COLO829 (cell line): ENCODE measurements at places on chromosomes 4 and X.

DNA sequence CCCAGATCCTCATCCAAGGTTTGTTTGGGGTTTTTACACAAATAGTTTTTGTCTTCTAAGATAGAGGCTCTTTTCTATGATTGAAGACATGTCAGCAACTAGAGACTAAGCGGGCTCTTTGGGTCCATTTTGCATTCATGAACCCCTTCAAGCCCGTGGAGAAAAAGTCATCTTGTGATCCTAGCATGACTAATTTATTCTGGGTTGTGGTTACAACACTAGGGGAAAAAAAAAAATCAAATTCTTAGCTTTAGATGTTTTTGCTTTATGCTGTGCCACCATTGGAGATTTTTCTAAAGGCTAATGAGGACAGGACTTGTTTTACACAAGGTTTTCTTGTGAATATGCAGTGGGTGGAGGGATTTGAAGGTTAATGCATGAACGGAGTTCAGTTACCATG is 440.0 kb downstream of the PCDH7 start:
- DNase-seq: peak; percentile 68

- DNase-seq: peak; percentile 41
Measured at GRCh38 chr4:118033148-118034052, 886 bp upstream of the NDST3 start.

GRCh38 chr4:176789955-176790354 is 2.8 kb downstream of the VEGFC start:
- peak; percentile 68 for DNase-seq

- DNase-seq: no peak
Measured at GRCh38 chr4:147799986-147800555, 68.2 kb downstream of the ARHGAP10 start.

DNA sequence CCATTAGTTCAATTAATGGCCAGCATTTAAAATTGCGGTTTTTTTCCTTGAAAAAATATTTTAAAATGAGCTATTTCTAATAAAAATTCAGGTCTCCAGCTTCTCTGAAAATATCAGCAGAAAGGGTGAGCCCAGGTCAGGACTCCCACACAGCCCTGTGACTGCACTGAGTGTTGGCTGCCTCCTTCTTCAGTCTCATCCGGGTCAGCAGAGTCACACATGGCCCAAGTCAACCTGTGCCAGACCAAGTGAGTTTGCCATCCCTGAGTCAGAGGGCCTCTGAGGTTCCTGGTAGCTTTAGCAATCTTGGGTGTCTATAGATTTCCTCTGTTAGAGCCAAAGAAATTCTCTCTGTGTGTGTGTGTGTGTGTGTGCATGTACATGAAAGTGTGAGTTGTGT is 22.1 kb upstream of the MSX1 start:
- DNase-seq: no peak

DNA sequence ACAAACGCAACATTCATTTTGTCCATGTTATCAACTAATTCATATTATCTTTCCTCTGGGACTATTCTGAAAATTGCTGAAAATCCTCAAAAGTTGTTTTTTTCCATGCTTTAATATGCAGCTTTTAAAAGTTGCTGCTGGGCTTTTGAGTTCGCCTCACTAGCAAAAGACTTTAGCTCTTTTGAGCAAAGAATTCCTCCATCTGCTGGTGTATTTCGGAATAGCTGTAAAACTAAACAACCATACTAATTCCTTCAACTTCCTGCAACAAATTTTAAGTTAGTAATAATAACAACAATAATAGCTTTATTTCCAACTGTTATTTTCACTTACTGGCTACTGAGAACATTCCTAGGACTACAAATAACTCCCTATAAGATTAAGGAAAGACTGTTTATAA is 124.5 kb upstream of the PLAC1 start:
- DNase-seq: no peak

- DNase-seq: no peak
Measured at GRCh38 chr4:38577462-38577861, 86.5 kb upstream of the KLF3 start.

DNA sequence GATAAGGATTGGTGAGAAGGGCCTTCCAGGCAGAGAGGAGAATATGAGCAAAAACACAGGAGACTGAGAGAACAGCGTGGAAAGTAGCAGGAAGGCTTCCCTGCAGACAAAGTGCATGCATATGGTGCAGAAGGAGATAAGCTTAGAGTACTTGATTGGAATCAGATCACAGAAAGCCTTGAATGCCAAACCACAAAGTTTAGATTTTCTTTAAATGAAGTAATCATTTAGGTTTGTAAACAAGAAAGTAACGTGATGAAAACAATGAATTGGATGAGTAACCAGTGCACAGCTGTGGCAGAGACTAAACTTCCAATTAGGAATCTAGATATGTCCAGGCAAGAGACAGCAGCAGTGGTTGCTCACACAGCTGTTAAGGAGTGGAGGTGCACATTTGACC is 83.8 kb upstream of the C1QTNF7 start:
- DNase-seq: no peak

DNA sequence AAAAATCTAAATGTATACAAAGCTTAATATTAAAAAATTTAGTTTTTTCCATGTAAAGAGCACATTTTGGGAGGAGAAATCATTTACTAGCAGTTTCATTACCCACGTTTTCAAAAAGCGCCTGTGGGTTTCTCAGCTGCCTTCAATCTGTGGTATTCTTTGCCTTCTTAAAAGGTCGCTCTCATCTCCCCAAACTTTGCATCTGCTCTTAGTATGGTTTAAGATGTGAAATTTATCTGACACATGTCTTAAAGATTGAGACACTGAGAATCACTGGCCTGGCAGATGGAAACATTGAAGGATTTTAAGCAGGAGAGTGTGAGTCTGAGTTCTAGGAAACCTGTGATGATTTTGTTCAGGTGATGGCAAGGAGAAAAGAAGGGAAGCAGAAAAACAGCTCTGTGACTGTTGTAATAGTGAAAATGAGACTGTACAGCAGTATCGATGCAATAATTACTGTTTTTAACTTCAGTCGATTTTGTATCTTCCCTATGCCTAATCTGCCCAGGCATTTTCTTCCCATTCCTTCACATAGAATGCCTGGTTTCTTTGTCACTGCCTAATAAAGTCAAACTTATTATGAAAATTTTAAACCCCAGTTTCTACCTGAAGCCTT is 75.9 kb downstream of the PAQR3 start:
- DNase-seq: no peak

- DNase-seq: no peak
Measured at GRCh38 chrX:48936429-48937053, 17.7 kb upstream of the PIM2 start.

DNA sequence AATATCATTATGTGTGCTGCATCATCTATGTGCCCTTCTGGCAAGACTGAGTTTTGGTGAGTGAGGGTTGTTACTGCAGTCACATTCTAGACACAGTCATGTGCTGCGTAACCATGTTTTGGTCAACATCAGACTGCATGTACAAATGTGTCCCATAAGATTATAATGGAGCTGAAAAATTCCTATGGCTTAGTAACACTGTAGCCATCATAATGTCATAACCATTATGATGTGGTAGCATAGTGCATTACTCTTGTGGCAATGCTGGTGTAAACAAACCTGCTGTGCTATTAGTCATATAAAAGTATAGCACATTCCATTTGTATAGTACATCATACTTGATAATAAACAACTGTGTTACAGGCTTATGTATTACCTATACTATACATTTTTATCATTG is 198.1 kb upstream of the NUDT6 start:
- DNase-seq: no peak

DNA sequence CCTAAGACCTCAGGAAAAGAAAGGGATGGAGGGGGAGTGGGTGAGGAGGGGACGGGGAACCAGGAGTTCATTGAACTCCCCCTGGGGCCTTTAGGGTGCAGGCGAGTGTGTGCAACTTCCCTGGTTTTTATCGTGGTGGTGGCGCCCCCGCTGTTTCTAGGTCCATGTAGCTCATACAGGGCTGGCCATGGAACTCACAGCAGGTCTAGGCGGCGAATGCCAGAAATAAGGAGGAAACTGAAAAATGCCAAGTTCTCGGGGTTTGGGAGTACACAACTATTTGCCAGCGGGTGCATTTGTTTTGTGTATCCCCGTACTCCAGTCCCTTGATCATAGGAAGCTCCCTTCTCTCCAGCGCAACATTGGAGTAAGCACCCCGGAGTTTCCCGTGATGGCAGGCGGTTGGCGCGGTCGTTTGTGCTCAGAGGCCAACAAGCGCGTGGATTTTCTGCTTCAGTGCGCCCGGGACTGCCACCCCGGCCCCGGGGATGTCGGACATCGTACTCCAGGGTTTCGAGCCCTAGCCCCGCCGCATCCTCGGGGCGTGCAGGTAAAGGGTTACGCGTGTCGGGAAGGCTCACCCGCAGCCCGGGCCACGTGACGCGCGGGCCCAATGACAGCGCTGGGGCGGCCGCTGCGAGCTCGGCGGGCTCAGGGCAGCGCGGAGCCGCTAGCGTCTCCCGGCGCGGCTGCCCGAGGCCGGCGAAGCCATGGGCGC is 208.9 kb downstream of the NWD2 start:
- DNase-seq: no peak

GRCh38 chr4:3255611-3256186 is 6.7 kb downstream of the MSANTD1 start:
- DNase-seq: no peak

DNA sequence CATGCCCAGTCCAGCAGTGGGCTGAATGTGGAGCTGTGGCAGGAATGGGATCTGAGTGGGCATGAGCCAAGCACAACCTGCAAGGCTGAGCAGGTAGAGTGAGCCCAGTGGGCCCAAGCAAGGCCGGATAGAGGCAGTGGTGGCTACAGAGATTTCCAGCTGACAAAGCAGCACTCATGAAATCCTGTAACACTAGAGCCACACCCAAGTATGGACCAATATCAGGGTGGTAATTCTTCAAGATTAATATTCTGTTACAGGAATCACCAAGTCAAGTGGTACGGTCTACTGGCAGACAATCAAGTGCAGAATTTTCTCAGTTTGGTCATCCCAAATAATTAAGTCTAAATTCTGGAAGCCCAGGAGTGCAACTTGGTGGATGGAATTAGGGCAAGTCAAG is 132.4 kb upstream of the ENPEP start:
- DNase-seq: no peak

- DNase-seq: no peak
Measured at GRCh38 chrX:17377091-17377717, 2.2 kb downstream of the NHS start.

DNA sequence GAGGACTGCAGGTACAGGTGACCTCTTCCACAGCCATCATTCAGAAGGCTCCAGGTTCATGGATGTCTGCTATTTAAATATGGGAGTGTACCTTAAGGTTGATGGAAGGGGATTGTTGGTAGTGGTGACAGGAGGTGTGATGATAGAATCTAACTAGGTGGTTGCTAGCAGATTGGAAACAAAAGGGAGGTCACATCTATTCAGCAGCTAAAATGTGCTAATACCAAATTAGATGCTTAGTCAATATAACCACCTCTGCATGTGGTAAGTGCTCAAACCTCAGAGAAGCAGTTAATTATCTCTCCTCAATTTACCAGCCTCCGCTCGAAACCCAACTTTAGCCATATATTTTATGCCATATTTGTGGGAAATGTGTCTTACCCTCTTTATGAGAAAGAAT is 98.7 kb upstream of the CCSER1 start:
- DNase-seq: no peak

- DNase-seq: no peak
Measured at GRCh38 chrX:10514891-10515290, 105.5 kb downstream of the MID1 start.

DNA sequence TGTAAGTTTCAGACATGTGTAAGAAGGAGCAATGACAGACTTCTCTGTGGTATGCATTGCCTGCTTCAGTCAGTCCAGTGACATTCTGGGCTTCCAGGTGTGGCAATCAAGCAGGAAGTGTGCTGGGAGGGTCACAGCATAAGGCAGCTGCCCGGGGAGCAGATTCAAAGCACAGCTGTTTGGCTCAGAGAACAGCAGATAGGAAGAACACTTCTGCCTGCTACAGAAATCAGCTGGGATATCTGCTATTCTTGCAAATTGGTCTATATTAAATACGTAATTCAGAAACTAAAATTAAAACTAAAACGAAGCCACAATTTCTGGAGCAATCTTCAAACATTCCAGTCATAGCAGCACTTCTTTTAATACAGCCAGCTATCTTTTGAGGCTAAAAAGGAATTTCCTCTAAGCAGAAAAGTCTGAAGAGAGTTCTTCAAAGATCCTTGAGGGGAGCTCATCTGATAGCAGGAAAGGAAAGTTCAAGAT is 47.5 kb upstream of the GALNT7 start:
- DNase-seq: no peak

GRCh38 chr4:103375278-103375677 is 177.1 kb upstream of the CENPE start:
- no peak for DNase-seq

- no peak for DNase-seq
Measured at GRCh38 chr4:3766036-3766784, at the start of gene ADRA2C. TSS of gene ADRA2C (plus strand) at chr4:3766385. CDS start at chr4:3766607, 222 bp downstream.

- no peak for DNase-seq
Measured at GRCh38 chr4:79684516-79684915, 276.5 kb upstream of the GK2 start.

- no peak for DNase-seq
Measured at GRCh38 chr4:177293208-177294033, 16.3 kb upstream of the NEIL3 start.

DNA sequence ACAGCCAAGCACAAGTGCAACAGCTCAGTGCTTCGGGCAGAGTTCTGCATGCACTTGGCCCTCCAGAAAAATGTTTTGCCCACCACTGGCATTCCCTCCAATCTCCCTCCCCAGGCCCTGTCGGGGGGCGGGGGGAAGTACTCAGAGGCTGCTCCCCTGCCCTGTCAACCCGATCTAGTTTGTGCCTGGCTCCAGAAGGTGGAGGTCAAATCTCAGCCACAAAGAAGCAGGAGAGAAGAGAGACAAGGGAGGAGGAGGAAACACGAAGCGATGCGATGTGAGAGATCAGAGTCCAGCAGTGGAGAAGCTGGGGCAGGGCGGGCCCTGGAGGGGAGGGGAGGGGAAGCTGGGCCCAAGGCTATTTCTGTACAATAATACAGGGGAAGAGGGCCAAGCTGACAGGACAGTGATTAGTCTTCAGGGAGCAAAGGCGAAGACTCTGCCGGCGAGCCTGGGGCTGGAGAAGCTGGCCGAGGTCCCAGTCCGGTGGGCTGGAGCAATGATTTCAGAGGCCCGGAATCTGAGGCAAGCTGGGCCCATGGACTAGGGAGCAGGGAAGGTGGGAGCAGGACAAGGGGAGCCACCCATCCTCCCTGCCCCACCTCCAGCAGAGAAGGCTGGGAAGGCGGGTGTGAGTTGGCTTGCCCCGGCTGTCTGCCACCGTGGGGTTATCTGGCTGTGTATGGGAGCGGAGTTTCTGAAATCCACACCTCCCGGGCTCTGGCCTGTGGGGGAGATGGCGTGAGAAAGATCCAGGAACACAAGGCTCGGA is 167.1 kb downstream of the EFNB1 start:
- no peak for DNase-seq

GRCh38 chr4:130233377-130234047 is 1137.6 kb downstream of the C4orf33 start:
- no peak for DNase-seq
